ENCODE measurements at places on chromosomes 7 and 10. TPM values are rescaled to one million over a fixed set of nuclear protein-coding genes. Genes with fewer than 3 reads are reported as not detected.
A peak's percentile ranks its signal among the peaks of the same experiment; 100 is the strongest.

GRCh38 chr7:150648353-150649079 is 16.3 kb upstream of the GIMAP6 start:
- DNase-seq: no peak

- no peak for DNase-seq
Observed at GRCh38 chr7:2996141-2996540, 47.5 kb downstream of the CARD11 start.

- no peak for DNase-seq
Observed at GRCh38 chr7:40412323-40412722, 277.5 kb downstream of the SUGCT start.

The ANKRD1 gene
- total RNA-seq: 0.19 TPM

The MICU1 gene
- total RNA-seq: 34.7 TPM

- DNase-seq: no peak
Observed at GRCh38 chr10:36251068-36251467, 609.0 kb upstream of the FZD8 start.

The VSIR gene
- total RNA-seq: 54.6 TPM

The PON1 gene
- 0.12 TPM for total RNA-seq

GRCh38 chr10:104664205-104664604 is 23.1 kb downstream of the SORCS3 start:
- DNase-seq: no peak

- DNase-seq: no peak
Observed at GRCh38 chr7:91814189-91814588, 66.3 kb downstream of the MTERF1 start.

- DNase-seq: peak; percentile 28
Observed at GRCh38 chr10:114239117-114239993, at the start of gene VWA2. VWA2 (plus strand) TSS chr10:114239254; CDS start chr10:114248714, 9,460 bp downstream.

The CREB5 gene
- 2.0 TPM for total RNA-seq

GRCh38 chr7:68529221-68529620 is 1069.1 kb upstream of the AUTS2 start:
- peak; percentile 85 for DNase-seq

DNA sequence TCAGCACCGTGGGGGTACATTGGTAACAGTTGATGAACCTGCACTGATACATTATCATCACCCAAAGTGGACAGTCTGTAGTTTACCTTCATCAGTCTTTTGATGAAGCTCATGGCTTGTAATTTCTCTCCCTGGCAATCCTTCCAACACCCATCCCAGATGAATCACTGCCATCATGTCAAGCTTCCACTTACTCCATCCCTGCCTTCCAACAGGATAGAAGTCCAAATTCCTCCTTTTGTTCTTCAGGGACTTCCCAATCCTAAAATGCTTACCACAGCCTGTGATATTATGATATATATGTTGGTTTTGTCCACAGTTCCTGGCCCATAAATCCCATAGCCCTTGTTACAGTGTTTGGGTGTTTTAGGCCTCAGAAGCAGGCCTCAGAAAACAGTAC is 16.1 kb downstream of the SNX10 start:
- no peak for DNase-seq

DNA sequence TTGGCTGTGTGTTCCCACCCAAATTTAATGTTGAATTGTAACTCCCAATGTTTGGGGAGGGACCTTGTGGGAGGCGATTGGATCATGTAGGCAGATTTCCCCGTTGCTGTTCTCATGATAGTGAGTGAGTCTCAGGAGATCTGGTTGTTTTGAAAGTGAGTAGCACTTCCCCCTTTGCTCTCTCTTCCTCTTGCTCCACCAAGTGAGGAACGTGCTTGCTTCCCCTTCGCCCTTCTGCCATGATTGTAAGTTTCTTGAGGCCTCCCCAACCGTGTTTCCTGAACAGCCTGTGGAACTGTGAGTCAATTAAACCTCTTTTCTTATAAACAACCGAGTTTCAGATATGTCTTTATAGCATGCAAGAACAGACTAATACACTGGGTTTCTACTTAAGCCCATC is 176.3 kb downstream of the CDK14 start:
- no peak for DNase-seq

Measured in testis (tissue), 5 donors.